Bladder microvascular endothelial cell (primary cell): ENCODE measurements at places on chromosomes 6 and 20. TPM values are rescaled to one million over a fixed set of nuclear protein-coding genes. Genes with fewer than 3 reads are reported as not detected.

The COL11A2 gene
- 0.16 and 0.38 TPM in 2 replicates for total RNA-seq

The TMEM151B gene
- 0.06 TPM in 1 of 2 replicates, not detected in the other for total RNA-seq

The FANCE gene
- total RNA-seq, result 10.3 and 11.3 TPM in 2 replicates

The CLPSL1 gene
- not detected in 2 replicates for total RNA-seq

The APOBEC2 gene
- total RNA-seq, result not detected in 2 replicates

The ELOVL4 gene
- total RNA-seq, result 0.49 and 0.63 TPM in 2 replicates

The BLOC1S5 gene
- total RNA-seq, result 13.0 and 19.8 TPM in 2 replicates

The OR12D3 gene
- total RNA-seq, result not detected in 2 replicates
